Central memory CD4-positive, alpha-beta T cell (primary cell): ENCODE measurements at places on chromosomes 6 and 20.
A peak's percentile ranks its signal among the peaks of the same experiment; 100 is the strongest.

DNA sequence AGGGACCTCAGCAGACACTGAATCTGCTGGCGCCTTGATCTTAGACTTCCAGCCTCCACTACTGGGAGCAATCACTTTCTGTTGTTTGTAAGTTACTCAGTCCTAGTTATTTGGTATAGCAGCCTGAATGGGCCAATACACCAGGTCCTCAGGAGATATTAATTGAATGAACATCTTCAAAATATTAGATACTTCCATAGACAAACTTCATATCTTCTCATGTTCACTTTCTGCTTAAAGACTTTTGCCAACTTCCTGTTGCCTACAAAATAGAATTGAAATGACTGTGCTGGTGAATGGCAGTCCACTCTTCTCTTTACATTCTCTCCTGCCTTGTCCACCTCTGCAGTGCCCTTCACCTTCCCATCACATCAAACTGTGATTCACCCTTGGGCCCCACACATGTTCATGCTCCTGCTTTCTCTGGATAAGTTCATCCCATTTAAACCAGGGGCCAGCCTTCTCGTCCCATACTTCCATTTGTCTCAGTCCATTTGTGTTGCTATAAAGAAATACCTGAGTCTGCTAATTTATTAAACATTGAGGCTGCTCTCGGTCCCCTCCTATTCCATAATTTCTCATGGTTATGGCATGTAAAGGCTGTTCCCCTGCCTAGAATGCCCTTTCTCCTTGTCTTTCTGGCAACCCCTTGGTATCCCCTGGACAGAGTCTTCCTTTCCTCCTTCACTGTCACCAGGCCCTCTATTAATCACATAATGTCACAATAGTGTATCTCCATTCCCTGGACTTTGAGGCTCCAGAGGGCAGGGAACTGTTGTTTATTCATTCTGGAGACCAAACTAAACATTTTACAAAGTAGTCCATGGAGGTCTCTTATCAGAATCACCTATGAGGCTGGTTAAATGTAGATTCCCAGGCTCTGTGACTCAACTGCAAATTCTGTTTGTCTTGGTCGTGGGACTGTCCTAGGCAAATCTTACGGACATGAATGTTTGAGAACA lies 148.3 kb upstream of the TMEM170B start:
- DNase-seq, result no peak

- no peak for DNase-seq
These were observed 78.1 kb upstream of the EZR start for GRCh38 chr6:158897236-158897635.

DNA sequence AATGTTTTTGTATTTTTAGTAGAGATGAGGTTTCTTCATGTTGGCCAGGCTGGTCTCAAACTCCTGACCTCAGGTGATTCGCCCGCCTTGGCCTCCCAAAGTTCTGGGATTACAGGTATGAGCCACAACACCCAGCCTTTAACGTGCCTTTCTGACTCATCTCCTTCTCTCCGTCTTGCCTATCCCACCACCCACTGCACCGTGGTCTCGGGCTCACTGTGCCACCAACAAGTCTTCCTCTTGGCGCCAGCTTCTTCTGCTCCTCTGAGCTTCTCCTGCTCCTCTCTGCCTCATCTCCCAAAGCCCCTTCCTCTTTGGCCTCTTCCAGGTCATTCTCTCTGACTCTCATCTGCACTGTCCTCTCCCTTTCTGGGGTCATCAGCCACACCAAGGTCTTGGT lies 41.0 kb downstream of the TMEM242 start:
- DNase-seq, result no peak

GRCh38 chr6:27157459-27158315 lies 89.8 kb upstream of the PRSS16 start:
- peak; percentile 78 for DNase-seq

DNA sequence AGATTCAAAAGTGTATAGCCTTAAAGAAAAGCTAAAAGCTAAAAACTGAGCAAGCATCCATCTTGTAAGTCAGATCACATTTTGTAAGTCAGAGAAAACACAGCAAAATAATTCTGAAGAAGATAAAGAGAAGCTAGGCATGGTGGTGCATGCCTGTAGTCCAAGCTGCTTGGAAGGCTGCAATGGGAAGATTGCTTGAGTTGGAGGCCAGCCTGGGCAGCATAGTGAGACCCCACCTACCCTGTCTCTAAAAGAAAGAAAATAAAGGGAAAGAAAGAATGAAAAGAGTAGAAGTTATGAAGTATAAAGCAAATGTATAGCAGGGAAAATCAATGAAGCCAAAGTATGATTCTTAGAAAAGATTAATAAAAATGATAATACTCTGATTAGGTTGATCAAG lies 20.5 kb upstream of the PKIG start:
- DNase-seq, result no peak
